Breast epithelium (tissue), 4 donors: ENCODE measurements at places on chromosomes 4 and X. TPM values are rescaled to one million over a fixed set of nuclear protein-coding genes. Genes with fewer than 3 reads are reported as not detected.

DNA sequence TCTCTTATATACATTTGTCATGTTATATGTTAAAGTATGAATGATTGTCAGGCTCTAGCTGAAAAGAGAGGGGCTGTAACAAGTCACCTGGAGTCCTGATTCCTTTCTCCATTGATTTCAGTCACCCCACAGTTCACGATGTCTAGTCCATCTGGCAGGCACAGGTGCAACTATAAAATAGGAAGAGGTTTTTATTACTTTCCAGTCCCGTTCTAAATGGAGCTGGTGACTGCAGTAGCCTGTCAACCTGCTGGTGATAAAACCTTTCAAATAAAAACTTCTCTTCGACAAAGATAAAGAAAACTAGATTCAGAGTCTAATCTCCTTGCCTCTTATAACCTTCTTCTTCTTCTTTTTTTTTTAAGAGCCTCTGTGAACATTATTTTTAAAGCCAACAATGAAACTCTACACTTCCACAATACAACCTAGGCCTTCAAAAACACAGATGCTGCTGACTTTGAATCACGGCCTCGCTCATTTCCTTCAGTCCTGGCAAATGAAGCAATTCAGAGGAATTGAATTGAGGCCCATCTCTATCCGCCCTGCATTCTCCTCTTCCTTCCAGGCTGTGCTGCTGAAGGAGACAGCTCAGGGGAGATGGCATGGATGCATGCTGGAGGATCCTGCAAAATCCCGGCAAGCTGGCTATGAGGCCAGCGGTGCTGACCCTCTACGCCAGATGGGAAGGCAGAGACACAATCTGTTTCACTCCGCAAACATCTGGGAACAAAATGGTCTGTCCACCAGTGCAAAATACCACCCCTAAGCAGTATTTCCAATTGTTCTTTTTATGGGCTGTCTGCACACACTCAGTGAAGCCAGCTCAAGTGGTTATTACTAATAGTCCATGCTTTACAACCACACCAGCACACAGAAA is 27.3 kb upstream of the CDKN2AIP start:
- no peak for DNase-seq

GRCh38 chr4:23822181-23822580 is 67.7 kb downstream of the PPARGC1A start:
- no peak for DNase-seq

DNA sequence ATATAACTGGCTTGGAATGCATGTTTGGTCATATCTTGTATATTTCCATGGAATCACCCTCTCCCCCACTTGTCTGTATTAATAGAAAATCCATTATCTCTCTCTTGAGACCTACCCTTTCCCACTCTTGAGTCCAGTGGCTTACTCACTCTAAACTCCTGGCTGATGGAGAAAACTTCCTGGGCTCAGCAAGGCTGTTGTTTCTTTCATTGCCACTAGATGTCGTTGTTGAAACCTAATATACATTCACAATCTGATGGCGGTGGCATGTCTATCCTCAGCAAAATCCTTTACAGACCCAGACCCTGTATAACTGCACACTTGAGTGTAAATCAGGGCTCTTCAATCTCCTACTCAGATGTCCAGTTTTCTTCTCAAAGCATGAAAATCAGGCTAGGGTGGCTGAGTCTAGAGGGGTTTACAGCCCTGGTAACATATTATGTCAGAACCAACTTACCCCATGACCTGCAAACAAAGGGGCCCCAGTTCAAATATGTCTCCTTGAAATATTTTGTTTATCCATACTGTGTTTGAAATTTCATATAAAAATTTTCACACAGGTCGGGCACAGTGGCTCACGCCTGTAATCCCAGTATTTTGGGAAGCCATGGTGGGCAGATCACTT is 70.0 kb upstream of the FAM241A start:
- DNase-seq = no peak

- DNase-seq = no peak
These were observed 25.1 kb downstream of the XIAP start for GRCh38 chrX:123884809-123885408.

- DNase-seq = no peak
These were observed 38.2 kb downstream of the PPP1R2C start for GRCh38 chrX:42739741-42740140.

Gene CSAG1
- total RNA-seq = not detected

Gene TRIM60
- total RNA-seq = not detected

DNA sequence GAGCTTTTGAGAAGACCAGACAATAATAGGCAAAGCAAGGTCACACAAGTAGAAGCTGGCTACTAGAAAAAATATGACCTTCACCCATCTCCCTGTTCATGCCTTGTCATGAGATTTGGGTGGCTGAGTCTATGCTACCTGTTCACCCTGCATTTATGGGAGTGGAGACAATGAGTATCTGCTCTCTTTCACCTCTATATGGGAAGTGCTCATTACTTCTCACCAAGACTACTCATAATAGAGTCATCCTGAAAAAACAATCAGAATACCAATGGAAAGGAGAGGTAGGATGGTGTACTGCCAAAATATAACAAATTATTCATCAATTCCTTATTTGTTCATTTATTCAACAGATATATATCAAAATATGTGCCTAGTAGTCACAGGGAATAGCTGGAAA is 921.8 kb upstream of the INTU start:
- DNase-seq = no peak
